CMK (cell line): ENCODE measurements at places on chromosomes 3 and 15.

GRCh38 chr3:133514418-133514817 is 59.1 kb upstream of the CDV3 start:
- DNase-seq, result no peak

DNA sequence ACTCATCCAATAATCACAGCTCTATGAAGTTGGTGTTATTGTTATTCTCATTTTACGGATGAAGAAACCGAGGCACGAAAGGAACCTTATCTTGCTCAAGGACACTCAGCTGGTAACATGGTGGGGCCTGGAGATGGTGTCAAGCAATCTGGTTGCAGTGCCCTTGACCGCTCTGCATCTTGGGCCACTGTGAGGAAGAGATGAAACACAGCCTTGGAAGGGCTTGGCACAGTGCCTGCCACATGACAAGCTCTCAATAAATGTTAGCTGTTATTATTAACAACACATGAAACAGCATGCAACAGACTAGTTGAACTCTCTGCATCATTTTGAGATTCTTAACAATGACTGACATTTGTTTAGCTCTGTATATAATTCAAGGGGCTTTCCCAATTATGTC is 10.1 kb upstream of the ITGA11 start:
- no peak for DNase-seq

- no peak for DNase-seq
Observed at GRCh38 chr3:459311-459670, 262.7 kb downstream of the CHL1 start.

DNA sequence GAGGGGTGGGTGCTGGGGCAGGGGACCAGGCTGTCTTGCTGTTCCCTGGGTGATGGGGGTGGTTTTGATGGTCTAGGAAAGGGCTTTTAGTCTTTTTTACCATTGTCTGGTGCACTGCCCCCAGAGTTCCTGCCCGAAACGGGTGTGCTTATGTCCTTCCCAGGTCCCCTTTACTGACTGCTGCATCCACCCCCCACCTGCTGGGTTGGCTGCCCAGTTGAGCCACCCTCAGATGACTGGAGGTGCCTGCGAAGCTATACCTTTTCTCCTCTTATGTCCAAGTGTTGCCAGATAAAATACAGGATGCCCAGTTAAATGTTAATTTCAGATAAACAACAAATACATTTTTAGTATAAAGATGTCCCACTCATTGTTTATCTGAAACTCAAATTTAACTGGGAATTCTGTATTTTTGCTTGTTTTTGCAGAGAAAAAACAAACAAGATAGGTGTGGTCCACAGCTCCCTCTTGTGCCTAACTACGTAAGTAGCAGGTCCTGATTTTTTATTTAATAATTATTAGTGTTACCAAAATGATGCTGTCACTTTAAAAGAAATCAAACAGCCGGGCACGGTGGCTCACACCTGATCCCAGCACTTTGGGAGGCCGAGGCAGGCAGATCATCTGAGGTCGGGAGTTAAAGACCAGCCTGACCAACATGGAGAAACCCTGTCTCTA is 6.1 kb upstream of the RPP14 start:
- no peak for DNase-seq

- no peak for DNase-seq
Observed at GRCh38 chr3:17670749-17671148, 71.7 kb downstream of the TBC1D5 start.

GRCh38 chr15:40340740-40341400 is at the start of gene CCDC9B:
TSS of gene CCDC9B (minus strand) at chr15:40340939. CDS start at chr15:40340819, 120 bp downstream.
- no peak for DNase-seq
